Pulmonary artery endothelial cell (primary cell): ENCODE measurements at places on chromosomes 11 and 22. TPM values are rescaled to one million over a fixed set of nuclear protein-coding genes. Genes with fewer than 3 reads are reported as not detected.

DNA sequence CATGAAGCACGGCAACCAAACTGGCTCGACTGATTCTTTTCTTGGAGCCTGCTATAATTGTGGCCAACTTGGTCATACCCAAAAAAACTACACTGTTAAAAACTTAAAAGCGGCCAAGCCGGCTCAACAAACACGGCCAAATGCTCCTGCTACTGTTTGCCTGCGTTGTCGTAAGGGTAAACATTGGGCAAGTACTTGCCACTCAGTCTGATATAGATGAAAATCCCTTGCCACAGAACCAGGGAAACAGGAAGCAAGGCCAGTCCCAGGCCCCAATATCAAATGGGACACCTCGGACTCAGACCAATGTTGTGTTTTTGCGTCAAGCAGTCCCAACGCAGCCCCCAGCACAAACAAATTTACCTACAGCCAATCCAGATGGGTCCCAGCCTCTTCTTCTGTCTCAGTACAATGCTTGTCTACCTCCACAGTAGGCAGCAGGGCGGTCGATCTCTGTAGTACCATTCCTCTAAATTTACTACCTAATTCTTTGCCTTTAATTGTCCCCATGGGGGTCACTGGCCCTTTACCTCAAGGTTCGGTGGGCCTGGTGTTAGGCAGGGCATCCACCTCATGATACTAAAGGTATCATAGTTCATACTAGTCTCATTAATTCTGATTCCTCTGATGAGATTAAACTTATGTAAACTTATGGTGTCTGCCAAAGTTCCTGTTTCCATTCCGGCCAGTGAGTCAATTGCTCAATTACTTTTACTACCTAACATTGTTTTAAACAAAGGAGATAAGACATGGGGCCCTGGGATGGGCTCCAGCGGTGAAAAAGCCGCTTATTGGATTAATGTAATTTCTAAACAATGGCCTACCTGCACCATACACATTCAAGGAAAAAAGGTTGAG lies 3.7 kb upstream of the COMT start:
- no peak for DNase-seq

- no peak for DNase-seq
Observed at GRCh38 chr11:92826136-92826535, 143.3 kb upstream of the MTNR1B start.

- DNase-seq = no peak
Observed at GRCh38 chr22:30325065-30325720, 1.5 kb downstream of the TBC1D10A start.

- DNase-seq = no peak
Observed at GRCh38 chr11:62974848-62975522, 9.8 kb downstream of the SLC22A6 start.

DNA sequence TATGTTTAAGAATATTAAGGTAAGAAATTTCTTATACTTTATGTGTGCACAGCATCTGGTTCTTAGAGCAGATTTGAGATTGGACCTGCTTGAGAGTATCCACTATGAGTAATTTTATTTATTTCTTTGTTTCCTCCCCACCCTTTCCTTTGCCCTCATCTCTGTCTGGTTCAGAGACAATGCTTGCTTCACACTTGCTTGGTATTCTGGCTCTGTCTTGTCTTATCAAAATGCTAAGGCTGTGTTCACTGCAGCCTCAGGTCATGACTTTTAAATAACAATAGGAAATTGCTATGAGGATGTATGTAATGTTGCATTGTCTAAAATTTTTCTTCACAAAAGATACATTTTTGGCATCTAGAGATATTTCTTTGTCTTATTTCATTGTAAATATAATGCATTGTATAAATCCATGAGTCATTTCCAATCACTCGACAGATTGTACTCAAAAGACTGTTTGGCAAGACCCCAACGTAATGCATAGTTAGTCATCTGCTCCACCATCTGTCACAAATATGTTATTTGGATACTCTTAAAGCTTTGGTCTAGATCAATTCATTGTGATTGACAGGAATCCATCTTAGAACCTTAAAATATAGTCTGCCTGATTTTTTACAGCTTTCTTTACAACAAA lies 395.7 kb downstream of the AASDHPPT start:
- peak; percentile 20 for DNase-seq

DNA sequence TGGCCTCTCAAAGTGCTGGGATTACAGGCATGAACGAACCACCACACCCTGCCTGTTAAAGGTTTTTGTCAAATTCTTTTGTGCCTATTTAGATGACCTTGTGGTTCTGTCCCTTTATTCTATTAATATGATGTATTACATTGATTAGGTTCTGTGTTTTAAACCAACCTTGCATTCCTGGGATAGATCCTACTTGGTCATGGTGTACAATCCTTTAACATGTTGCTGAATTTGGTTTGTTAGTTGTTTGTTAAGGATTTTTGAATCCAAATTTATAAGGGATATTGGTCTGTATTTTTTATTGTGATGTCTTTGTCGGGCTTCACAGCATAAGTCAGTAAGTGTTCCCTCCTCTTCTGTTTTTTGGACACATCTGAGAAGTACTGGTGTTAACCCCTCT lies 29.0 kb upstream of the CLDN5 start:
- DNase-seq = no peak

DNA sequence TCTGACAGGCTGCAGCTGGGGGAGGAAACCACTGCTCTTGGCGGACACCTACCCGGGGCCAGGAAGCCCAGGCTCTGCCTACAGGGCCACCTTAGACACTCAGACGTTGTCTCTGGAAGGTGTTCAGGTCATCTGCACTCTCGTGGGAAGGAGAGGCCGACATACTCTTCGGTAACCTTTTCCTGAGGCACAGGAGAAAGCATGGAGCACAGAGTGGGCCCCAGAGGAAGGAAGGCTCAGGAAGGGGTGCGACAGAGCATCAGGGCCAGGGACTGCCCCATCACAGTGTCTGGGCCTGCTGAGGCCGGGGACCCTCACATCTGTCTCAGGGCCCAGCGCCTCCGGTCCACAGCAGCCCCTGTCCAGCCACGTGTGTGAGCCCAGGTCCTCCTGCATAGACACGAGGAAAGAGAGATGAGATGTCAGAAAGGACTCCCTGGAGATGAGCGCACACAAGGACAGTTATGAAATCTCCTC lies 18.2 kb upstream of the TUB start:
- no peak for DNase-seq

DNA sequence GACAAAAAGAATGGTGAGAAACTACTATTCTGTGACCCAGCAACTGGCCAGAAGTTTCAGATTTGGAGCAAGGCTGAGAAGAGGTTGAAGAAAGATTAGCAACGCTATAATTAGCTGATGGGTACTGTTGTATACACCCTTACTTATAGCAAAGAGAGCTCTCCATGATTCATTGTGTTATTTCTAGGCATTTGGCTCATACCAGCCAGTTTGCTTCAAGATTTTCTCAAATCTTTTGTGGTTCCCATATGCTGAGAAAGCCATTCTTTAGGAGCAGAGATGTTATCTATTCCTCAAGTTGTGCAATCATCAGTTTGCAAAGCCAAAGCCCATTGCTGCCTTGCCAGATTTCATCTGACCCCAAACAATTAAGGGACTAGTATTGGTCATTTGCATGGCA lies 179.4 kb downstream of the ETS1 start:
- DNase-seq = no peak

DNA sequence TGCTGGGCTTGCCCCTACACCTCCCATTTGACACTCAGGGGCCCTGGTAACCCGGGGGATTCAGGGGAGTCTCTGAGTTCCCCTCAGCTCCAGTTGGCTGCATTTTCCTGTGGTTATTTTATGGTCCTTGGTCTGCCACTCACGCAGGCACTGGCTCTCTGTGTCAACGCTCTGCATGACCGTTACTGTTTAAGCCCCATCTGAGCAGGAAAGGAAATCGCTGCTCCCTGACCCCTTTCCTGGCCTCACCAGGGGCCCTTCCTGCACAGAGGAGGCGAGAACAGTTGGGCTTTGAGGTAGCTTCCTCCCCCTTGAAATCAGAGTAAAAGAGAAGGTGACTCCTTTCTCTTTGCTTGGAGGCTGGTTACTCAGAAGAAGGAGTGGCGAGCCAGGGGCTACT lies 2.4 kb downstream of the C1QTNF4 start:
- peak; percentile 24 for DNase-seq

The MYO7A gene
- total RNA-seq = 0.13 and 0.18 TPM in 2 replicates

The UPK2 gene
- total RNA-seq = not detected in 2 replicates

The OR8K5 gene
- not detected in 2 replicates for total RNA-seq

The NXPE1 gene
- total RNA-seq = not detected in 2 replicates

The CHRNA10 gene
- 0.33 and 0.78 TPM in 2 replicates for total RNA-seq

The OR5A1 gene
- not detected in 2 replicates for total RNA-seq

The C22orf15 gene
- total RNA-seq = 0.42 and 1.4 TPM in 2 replicates

The GAB4 gene
- total RNA-seq = not detected in 2 replicates

The SLC22A12 gene
- total RNA-seq = not detected in 2 replicates

The TEX12 gene
- not detected in 2 replicates for total RNA-seq
